ENCODE measurements at places on chromosomes 12 and 14.

DNA sequence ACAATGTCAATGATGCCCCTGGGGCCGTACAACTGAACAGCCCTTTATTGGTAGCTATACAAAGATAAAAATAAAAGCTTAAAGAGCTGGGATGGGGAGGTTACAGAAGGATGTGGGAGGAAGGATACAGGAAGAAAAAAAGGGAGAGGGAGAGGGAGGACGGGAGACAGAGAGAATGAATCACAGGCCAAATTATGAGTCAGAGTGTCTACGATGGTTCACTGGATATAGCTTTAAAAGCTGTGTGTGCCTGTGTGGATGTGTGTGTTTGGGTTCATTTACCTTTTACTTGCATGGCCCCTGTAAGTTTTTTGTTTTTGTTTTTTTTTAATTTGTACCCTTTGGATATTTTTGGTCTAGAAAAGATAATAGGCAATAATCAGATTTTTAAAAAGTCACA, 111.9 kb downstream of the CCDC60 start:
- DNase-seq, result no peak

DNA sequence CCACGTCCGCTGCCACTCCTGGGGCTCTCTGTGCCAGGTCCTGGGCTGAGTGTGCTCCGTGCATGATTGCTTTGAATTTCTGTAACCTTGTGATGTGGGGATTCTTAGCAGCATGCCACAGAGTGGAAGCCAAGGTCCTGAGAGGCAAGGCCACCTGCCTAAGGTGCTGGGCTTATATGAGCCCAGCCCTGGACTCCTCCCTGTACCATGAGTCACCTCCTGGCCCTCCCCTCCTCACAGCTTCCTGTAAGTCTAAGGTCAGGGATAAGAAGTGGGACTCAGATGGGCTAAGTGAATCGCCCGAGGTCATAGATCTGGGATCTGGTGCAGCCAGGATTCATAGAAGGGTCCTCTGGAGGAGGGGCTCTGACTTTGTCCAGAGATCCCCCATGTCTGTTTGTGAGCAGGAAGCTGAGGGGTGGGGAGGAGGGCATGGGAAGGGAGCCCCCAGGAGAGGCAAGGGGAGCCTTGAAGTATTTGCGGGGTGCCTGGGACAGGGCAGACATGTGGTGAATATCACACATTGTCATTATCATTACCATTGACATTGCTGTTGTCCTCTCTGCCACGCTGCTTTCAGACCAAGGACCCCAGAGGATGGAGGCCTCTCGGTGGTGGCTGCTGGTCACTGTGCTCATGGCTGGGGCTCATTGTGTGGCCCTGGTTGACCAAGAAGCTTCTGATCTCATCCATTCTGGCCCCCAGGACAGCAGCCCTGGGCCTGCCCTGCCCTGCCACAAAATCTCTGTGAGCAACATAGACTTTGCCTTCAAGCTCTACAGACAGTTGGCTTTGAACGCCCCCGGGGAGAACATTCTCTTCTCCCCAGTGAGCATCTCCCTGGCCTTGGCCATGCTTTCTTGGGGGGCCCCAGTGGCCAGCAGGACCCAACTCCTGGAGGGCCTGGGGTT, 28.8 kb downstream of the SERPINA3 start:
- no peak for DNase-seq

GRCh38 chr12:39638178-39638577, 18.6 kb upstream of the ABCD2 start:
- DNase-seq, result no peak

GRCh38 chr12:13205809-13206559, 9.5 kb downstream of the EMP1 start:
- no peak for DNase-seq

DNA sequence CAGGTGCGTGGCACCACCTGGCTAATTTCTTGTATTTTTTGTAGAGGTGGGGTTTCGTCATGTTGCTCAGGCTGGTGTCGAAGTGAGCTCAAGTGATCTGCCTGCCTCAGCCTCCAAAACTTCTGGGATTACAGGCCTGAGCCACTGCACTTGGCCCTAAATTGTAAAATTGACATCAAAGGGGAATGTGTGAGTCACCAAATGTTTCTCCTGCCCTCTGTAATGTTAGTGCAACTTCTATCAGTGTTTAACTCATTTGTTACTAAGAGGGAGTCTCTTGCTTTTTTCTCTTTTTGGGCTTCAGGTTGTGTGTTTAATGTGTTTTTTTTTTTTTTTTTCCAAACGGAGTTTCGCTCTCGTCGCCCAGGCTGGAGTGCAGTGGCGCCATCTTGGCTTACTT, 2.3 kb downstream of the TULP3 start:
- DNase-seq, result no peak

DNA sequence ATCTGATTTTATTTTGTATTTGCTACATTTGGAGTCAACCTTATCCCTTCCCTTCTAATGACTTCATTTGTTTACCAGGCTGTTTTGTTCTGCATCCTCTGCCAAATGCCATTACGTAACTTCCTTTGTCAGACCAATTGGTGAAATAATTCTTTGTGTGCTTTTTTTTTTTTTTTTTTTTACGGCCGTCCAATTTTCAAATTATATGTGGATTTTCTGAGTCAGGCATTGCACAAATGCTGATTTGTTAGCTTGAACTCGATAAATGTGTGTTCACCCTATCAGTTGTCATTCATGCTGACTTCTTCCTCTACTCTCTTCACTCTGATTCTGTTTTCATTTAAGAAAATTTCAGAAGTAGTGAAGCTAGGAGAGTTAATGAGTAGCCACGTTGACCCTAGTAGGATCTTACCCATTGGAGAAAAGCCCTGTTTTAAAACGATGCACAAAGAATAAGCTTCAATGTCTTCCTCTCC, 386.2 kb downstream of the DIO2 start:
- no peak for DNase-seq

DNA sequence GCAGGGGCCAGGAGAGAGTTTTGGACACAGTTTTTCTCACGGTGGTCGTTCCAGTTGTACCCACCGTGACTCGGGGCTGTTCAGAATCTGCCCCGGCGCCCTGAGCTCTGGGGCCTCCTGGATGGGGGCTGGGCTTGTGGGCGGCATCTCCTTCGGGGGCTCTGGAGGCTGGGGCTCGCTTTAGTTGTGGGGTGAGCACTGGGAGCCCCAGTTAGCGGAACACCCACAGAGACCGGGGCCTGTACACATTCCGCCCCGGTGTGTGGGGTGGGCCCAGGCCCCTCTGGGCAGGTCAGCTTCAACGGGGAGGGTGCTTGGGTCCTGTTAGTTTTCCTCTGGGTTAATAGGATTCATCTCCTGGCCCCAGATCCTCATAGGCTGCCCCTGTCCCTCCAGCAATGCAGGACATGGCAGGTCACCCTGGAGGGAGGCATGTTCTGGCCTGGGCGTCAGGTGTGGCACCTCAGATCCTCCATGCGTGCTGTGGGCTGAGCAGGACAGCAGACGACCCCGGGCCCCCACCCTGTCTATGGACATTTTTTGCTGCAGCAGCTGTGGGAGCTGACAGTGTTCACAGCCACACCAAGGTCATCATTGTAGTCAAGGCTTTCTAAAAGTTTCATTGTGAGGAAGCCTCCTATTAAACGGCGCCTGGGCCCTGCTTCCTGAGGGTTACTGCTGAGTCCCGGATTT, 393.2 kb downstream of the TMEM121 start:
- DNase-seq, result no peak

DNA sequence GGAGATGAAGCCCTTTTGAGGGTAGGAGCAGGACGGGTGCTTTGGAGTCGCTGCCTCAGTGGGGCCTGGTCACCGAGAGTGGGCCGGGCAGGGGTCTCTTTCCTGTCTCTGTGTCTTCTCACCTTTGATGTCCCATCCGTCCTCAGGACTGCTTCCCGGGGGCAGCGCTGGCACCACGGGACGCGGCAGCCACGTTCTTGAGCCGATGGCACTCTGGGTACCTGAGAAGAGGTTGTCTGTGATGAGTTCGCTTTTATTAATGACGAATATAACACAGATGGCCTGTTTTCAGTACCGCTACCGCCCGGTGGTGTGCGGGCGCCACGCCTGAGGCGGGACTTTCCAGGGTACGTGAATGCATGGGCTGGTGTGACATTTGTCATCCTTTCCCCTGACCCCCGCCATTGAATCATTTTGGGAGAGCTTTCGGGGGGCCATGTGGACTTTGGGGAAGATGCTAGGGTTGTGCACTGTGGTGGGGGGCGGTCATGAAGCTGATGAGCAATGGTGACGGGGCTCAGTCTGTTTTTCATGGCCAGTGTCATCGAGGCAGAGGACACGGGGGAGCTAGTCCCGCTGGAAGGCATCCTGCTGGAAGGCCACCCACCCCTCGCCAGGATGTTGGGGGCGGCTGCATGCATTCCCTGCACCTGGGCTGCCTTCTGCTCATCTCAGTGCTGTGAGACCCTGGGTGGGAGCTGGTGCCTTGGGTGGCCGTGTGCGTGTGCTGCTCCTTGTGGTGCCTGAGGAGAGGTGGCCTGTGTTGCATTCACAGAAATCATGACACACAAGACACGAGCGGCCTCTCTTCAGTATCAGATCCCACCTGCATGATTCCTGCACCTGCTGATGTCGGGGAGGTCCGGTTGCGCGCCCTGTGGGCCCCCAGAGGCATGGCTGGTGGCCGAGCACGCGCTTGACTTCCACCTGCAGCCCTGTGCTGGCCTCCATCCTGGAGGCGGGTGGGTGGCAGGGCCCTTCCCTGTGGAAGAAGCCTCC, 162.5 kb upstream of the RTL1 start:
- DNase-seq, result no peak

DNA sequence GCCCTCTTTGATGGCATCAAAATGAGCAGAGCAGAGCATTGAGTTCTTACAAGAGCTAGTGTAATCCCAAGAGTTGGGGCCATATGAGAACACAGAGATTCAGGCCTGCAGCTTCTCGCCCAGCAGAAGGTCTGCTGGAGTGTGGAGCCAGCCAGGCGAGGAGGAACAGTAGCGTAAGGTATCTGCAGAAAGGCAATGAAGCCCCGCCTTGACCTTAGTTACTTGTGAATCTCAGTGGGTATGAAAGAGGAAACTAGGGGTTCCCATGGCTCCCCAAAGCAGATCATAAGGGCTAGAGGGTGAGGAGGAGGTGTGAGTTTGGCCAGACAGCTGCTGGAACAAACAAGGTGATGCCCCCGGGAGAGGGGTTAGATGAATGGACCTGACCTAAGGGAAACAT, 49.4 kb downstream of the SLC8A3 start:
- DNase-seq, result no peak

GRCh38 chr14:64040044-64040443, 187.2 kb downstream of the SYNE2 start:
- DNase-seq, result no peak

GRCh38 chr12:32292151-32292550, 107.2 kb upstream of the FGD4 start:
- no peak for DNase-seq
